SW 1271 (cell line): ENCODE measurements at places on chromosomes 11 and 22.

- no peak for DNase-seq
These were observed 41.1 kb downstream of the PACS1 start for GRCh38 chr11:66111158-66111557.

- DNase-seq = no peak
These were observed 613.8 kb downstream of the BRD1 start for GRCh38 chr22:49213731-49214352.

GRCh38 chr11:76662656-76663485 is 7.7 kb downstream of the LRRC32 start:
- DNase-seq = no peak

DNA sequence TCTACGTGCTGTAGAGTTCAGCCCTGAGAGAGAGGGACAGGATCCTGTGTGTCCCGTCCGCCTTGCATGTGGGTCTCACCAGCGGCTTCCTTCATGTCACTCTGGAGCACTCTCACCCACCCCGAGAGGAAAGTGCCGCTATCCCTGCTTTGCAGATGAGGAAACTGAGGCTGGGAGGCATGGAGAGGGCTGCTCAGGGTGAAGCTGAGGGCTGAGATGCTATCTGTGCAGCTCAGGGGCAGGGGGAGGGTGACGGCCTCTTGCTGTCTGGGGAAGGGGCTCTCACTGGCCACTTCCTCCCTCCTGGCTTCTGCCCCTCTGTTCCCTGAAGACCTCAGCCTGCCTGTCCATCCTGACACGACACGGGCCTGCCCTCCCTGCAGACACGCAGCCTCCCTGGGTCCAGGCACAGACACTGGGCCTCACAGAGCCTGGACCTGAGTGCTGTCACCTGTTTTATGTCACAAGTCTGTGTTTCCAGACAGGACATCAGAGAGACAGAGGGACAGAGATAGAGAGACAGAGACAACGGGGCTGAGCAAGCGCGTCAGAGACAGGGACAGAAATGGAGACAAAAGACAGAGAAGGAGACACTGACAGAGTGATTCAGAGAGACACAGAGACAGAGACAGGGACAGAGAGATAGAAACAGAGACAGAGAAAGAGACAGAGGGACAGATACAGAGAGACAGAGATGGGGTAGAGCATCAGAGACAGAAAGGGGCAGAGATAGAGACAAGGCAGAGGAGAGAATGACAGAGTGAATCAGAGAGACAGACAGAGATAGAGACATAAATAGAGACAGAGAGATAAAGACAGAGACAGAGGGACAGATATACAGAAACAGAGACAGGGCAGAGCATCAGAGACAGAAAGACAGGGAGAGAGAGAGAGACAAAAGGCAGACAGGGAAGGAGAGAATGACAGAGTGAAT is 53.1 kb downstream of the MCM5 start:
- DNase-seq = no peak

DNA sequence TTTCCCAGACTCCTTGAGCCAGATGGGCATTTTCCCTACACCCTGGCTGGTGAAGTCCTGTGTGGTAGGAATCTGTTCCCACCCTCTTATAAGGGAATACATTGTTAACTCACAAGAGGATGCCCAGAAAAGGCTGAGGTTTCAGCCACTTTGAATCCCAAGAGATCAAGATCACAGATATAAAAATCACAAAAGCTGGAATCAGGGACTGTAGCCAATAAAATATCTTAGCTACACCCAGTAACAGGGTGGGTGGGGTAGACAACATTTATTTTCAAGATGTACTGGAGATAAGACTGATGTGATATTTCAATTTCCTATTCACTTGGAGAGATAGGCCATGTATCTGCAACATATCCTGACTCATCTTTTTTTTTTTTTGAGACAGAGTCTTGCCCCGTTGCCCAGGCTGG is 50.3 kb downstream of the COPB1 start:
- DNase-seq = no peak

- DNase-seq = no peak
These were observed 35.2 kb upstream of the TFIP11 start for GRCh38 chr22:26547426-26547825.

GRCh38 chr11:6251990-6252473 is 7.6 kb upstream of the CCKBR start:
- DNase-seq = no peak

DNA sequence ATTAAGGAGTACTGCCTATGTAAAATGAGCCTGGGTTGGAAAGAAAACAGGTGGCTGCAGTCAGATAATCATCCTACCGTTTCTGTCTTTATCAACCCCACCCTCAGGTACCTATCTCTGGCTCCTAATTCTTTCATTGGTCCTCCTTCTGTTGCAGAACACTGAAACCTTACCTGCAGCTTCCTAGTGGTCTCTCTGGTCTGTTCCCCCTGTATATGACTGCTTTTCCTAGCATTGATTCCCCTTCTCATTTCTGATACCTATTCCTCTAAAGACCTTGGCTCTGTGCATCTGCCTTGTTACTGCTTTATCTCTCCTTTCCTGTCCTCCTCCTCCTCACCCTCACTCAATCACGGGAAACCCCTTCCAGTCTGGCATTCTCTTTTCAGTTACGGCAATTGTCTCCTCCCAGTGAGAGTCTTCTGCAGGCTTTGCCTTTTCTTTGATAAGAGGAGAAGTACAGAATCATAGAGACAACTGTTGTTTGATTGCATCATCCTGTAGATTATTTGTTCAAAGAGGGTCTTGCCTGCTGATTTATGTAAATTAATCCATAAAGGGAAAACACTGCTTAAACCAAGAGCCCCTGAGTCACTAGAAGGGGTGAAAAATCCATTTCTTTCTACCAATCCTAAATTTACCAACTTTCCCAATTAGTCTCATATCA is 301.2 kb downstream of the AASDHPPT start:
- DNase-seq = no peak

DNA sequence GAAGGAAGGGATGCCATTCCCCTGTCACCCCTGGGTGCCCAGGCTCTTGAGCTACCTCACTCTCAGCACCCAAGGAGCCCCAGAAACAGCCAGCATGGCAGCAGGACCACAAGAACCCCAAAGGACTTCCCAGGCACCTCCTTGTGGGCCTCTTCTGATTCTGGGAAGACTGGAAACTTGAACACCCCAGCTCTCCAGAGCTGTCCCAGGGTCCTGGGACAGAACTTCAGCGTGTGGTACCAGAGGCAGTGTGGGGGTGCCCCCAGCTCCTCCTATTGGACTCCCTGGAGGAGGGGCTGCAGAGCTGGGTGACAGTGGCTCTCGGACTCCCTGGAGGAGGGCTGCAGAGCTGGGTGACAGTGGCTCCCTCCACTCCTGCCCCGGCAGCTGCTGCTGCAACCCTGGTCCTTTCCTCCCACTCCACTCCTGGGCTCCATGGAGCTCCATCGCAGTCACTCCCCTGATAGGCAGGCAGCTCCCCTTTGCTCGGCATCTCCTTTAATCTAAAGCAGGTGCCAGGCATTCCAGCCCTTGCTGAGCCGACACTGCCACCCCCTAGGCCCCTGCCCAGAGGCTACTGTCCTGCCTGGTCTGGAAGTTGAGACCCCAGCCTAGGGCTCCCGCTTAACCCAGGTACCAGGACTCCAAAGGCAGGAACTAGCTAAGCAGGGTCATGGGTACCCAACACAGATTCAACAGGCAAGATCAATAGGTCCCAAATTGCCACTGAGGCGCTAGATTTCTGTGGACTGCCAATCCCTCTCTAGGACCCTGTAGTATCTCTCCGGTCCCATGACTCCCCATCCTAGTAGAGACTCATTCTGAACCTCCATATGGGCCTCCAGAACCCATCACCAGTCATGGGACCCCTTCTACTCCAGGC is 2.7 kb downstream of the BCL9L start:
- no peak for DNase-seq

- DNase-seq = no peak
These were observed 234.9 kb upstream of the ARHGAP20 start for GRCh38 chr11:110947096-110947495.

- no peak for DNase-seq
These were observed 14.6 kb downstream of the MRGPRF start for GRCh38 chr11:68998390-68998911.

DNA sequence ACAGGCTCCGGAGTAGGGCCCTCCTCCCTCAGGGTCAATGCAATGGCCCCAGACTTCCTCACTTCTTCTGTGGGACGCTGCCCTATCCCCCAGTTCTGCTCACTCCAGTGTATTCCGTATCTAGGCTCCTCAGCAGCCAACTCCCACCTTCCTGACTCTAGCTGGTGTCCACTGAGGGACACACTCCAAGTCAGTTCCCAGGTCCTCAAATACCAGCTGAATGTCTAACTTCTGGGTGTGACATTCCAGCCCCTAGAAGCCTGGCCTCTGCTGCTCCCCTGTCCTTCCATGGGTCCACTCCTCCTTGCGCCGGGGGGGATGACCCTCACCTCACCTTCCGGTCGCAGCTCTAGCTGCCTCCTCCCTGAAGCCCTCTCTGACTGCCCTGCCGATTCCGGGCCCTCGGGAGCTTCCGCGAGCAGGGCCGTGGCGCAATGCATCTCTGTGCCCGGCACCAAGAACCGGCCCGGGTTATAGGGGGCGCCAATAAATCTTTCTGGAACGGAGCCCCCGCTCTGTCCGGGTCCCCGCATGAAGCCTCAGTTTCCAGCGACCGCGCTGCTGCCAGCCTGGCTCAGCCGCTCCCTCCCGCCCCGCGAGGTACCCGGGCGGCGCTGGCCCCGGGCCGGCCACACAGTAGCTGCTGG is 15.4 kb downstream of the BAD start:
- peak; percentile 59 for DNase-seq

DNA sequence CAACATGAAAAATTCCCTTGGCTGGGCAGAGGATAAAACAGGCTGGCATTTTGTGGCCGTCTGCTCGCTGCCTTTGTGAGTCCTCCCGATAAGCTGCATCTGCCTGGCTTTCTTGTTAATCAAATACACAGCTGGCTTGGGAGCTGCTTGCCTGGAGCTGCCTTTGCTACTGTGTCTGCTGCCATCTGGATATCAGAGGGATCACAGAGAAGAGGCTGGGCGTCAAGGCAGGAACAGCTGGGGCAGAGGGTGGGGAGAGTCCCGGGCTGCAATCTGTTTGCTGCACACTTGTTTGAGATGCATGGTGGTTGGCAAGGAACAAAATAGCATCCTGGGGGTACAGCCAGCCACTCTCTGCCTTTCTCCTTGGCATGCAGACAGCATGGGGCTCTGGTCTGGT is 36.0 kb downstream of the COMMD9 start:
- DNase-seq = no peak

DNA sequence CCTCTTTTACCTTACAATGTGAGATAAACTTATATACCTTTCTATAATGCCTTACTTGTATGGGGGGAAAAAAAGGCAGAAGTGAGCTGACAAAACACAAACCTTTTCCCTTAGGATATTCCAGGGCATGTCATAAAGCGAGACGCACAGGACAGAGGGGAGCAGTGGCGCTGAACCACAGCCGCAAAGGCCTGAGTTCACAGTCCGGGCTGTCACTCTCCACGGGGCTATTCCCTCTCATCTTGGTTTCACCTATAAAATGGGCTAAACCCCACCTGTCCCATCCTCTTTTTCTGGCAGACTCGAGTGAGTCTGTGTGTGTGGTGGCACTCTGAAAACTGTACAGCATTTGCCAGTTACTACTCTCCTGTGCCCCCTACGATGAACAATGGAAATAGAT is 14.4 kb upstream of the FXYD2 start:
- DNase-seq = no peak

DNA sequence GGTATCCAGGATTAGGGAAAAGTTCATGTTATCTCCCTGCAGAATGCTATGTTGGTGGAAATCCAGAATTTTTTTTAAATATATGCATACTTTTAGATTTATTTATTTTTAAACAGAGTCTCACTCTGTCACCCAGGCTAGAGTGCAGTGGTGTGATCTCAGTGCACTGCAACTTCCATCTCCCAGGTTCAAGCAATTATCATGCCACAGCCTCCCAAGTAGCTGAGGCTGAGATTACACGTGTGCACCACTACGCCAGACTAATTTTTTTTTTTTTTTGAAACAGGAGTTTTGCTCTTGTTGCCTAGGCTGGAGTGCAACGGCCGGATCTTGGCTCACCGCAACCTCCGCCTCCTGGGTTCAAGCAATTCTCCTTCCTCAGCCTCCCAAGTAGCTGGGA is 2.6 kb downstream of the PACSIN2 start:
- DNase-seq = no peak

GRCh38 chr22:28480000-28480715 is 199.5 kb downstream of the TTC28 start:
- DNase-seq = no peak

DNA sequence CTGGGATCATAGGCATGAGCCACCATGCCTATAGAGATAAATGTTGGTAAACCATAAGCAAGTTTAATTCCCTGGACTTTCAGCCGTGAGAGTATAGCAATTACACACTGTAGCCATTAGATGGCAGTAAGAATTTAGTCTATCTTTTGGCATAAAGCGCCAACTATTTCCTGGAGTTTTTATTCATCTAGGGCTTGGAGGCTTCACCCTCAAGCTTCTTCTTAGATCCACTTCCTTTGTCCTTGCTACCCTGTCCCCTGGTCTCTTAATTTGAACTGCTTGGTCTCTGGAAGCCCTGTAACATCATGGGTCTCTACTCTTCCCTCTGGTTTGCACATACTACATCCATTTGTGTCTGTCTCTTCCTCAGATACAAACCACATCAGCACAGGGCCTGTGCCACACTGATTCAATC is 38.2 kb downstream of the OR10A6 start:
- DNase-seq = no peak

GRCh38 chr11:120956710-120957495 is 67.0 kb upstream of the TBCEL start:
- no peak for DNase-seq

GRCh38 chr11:79431535-79431934 is 9.3 kb downstream of the TENM4 start:
- DNase-seq = no peak

- no peak for DNase-seq
These were observed 3.6 kb upstream of the TP53I11 start for GRCh38 chr11:44954051-44954906.

DNA sequence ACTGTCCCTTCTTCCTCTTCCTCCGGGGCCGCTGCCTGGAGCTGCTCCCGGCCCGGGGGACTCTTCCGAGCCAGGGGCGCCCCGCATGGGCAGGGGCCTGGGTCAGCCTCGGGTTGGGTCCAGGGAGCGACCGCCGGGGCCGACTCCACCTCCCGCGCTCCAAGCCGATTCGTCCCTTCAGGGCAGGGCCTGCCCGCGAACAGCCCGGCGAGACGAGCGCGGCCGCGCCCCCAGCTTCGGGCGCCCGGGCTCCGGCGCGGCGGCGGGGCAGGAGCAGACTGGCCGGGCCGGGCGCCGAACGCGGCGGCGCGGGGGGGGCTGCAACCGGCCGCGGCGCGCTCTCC is at the start of gene LARGE1:
Gene LARGE1 (minus strand): TSS at position 280 of the 344 bp plus-strand sequence.
- no peak for DNase-seq
